ENCODE measurements at places on chromosomes 12 and 14.

GRCh38 chr12:123478762-123479161, 20.8 kb downstream of the SNRNP35 start:
- no peaks in the 10 kb centered on the region for H3K27me3 ChIP-seq
- H3K36me3 ChIP-seq = no peaks in the 10 kb centered on the region
- no peak for DNase-seq
- no peak overlapping the region for H3K27ac ChIP-seq
- H3K4me1 ChIP-seq = no peaks in the 10 kb centered on the region

- DNase-seq = no peak
- no peaks in the 10 kb centered on the region for H3K27me3 ChIP-seq
- no peak overlapping the region for H3K27ac ChIP-seq
- H3K4me1 ChIP-seq = no peaks in the 10 kb centered on the region
- no peak overlapping the region for H3K4me3 ChIP-seq
Observed at GRCh38 chr12:30180602-30181001, 396.9 kb upstream of the TMTC1 start.

GRCh38 chr12:113019025-113019424, 37.5 kb upstream of the DTX1 start:
- H3K4me3 ChIP-seq = no peak overlapping the region
- DNase-seq = no peak
- H3K36me3 ChIP-seq = no peaks in the 10 kb centered on the region
- no peaks in the 10 kb centered on the region for H3K4me1 ChIP-seq
- no peak overlapping the region for H3K27ac ChIP-seq
- no peaks in the 10 kb centered on the region for H3K27me3 ChIP-seq

DNA sequence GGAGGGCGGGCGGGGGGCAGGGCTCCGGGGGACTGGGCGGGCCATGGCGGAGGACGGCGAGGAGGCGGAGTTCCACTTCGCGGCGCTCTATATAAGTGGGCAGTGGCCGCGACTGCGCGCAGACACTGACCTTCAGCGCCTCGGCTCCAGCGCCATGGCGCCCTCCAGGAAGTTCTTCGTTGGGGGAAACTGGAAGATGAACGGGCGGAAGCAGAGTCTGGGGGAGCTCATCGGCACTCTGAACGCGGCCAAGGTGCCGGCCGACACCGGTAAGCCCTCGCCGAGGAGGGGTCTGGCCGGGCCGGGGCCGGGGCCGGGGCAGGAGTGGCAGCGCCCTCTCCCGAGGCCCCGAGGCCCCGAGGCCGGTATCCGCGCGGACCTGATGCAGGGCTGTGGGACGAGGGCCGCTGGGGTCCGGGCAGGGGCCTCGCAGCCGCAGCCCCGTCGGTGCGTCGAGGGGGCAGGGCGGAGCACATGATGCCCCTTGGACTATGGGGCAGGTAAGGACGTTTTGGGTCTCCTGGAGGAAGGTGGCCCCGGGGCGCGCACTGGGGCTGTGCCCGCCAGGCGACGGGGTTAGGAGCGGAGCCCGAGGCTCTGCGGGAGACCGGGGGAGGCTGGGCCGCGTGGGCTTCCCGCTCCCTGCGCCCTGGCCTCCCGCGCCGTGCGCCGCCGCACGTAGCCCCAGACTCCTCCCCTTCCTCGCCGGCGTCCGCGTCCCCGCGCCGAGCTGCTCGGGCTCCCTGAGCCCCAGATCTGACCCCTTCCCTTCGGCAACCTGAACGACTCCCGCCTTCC, at the start of gene TPI1:
Gene TPI1, plus strand, starts transcription at position 119 of the 798 bp plus-strand sequence. Its CDS starts 36 bp downstream, at position 155.
- H3K4me3 ChIP-seq = peak within 1 kb of the TSS; percentile 91
- DNase-seq = peak; percentile 91
- peaks cover 14% of the 10 kb centered on the region for H3K4me1 ChIP-seq
- H3K27me3 ChIP-seq = no peaks in the 10 kb centered on the region
- H3K27ac ChIP-seq = peak within 1 kb of the TSS; percentile 82

DNA sequence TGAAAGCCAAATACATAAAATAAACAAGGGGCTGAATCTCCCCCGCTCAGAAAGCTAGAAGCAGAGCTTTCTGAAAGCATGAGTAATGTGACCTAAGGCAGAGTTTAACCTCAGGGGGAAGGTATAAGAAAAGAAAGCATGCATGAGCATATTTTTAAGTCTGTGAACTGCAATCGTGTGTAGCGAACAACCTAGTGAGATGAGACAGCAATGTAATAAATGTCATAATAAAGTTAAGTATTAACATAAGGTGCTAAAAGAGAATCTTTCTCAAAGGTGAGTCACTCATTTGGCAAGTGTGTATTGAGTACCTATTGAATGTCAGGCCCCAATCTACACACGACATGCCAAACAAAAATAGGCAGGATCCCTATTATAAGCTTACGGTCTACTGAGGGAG, 14.2 kb upstream of the WDR20 start:
- DNase-seq = no peak
- H3K27me3 ChIP-seq = no peaks in the 10 kb centered on the region
- no peaks in the 10 kb centered on the region for H3K4me1 ChIP-seq
- no peaks in the 10 kb centered on the region for H3K36me3 ChIP-seq

- no peaks in the 10 kb centered on the region for H3K4me1 ChIP-seq
- no peaks in the 10 kb centered on the region for H3K36me3 ChIP-seq
- no peak overlapping the region for H3K27ac ChIP-seq
- DNase-seq = no peak
- no peak overlapping the region for H3K4me3 ChIP-seq
- no peaks in the 10 kb centered on the region for H3K27me3 ChIP-seq
Observed at GRCh38 chr14:48598458-48598857, 923.1 kb upstream of the MDGA2 start.
